ENCODE measurements at places on chromosomes 7 and 10.

DNA sequence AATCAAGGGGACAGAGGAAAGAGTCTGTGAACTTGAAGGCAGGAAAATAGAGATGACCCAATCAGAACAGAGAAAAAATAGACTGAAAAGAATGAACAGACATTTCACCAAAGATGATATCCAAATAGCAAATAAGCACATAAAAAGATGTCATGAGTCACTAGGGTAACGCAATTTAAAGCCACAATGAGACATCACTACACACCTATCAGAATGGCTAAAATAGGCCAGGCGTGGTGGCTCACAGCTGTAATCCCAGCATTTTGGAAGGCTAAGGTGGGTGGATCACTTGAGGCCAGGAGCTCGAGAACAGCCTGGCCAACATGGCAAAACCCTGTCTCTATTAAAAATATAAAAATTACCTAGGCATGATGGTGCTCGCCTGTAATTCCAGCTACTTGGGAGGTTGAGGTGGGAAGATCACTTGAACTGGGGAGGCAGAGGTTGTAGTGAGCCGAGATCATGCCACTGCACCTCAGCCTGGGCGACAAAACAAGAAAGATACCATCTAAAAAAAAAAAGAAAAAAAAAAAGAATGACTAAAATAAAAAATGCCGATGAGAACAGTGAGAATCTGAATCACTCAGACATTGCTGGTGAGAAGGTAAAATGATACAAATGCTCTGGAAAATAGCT is 100.9 kb downstream of the LHPP start:
- no peak for DNase-seq

DNA sequence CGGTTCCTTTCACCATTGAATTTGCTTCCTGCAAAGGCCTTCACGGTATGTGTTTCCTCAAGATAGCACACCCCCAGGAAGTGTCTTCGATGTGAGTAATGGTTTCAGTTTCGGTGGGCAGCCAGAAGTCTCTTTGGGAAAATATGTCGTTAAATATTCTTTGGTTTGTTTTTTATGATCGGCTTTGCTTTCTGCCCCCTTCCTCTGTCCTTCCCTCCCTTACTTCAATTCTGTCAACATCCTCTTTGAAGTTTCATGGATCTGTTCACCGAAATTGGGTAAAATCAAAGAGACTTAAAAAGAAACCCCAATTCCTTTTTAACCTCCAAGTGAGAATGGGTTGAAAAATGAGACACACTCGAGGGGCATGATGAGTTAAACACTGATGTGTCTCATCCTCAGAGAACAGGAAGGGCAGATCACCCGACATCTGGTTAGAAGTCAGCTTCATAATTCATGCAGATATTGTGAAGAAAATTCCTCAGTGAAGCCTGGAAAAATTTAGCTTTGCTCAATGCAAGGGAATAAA is 170.8 kb upstream of the HABP2 start:
- DNase-seq = no peak

- DNase-seq = no peak
These were observed 727.9 kb upstream of the KCND2 start for GRCh38 chr7:119545118-119545517.

GRCh38 chr7:39825401-39825980 is 124.6 kb upstream of the CDK13 start:
- DNase-seq = no peak

- no peak for DNase-seq
These were observed 319.0 kb upstream of the NPSR1 start for GRCh38 chr7:34338961-34339526.

GRCh38 chr10:101293007-101293723 is 60.8 kb upstream of the BTRC start:
- DNase-seq = no peak

DNA sequence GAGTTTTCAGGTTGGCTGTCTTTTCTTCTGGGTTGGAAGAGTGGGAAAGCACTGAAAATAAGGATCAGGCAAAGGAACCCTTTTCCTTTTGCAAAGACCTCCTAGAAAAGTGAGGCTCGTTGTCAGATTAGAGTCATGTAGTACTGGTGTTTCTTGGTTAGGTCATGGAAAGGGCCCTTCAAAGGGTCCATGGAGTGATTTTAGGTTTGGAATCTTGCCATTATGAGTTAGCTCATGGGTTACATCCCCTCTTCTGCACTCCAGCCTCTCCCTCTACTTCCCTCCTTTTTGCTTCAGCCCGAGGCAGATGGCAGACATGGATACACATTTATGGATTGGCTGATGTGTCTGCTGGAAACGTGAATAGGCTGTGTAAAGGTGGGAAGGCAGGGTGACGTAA is 47.0 kb downstream of the CREB5 start:
- DNase-seq = no peak

DNA sequence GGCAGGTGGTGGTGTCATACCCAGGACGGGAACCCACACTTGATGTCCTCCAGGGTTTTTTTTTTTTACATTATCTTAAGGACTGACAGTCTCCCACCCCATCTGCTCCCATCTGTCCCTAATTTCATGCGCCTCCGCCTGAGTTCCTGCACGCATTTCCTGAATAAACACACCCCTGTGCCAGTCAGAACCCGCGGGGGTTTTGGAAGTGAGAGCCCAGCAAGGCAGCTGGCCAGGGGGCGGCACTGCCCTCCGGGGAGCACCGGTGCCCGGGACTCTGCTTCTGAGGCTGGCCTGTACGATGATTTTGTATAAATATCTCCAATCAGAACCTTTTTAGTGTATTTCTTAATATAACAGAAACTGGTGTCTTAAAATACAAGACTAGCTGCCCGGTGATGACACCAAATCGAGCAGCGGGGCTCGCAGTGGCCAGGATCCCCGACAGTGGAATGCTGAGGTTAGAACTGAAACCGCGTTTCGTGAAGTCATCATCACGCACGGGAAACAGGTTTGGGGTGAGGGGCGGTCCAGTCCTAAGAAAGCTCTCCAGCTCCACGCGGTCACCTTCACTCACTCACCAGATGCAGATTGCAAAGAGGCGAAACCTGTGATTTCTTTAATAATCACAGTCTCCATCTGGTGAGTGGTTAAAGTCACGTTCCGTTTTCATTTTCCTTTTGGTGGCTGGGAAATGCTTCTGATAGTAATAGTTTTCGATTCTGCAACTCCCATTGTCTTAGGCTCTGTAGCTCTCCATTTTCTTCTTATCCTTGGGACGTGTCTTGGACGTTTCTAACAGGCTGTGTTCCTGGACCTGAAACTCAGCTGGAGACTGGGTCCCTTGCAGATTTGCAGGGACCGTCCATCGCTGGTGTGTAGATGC is 19.7 kb downstream of the BNIP3 start:
- DNase-seq = no peak

DNA sequence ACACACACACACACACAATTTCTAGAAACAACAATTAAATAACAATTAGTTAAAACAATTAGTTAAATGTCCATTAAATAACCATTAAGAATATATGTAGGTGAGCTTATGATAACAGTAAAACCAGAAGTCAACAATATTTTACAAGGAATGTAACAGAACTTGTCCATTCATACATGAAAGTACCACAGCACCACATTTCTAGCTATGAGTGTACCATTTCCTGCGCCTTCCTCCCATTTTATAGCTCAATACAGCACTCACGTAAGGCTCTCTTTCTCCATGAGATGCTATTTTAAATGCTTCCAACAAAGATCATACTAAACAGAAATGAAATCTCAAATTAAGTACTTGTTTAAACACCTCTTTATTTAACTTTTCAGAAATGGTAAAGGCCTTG is 367.3 kb upstream of the ZWINT start:
- DNase-seq = no peak

- no peak for DNase-seq
These were observed 140.2 kb downstream of the LCOR start for GRCh38 chr10:96972264-96972663.

DNA sequence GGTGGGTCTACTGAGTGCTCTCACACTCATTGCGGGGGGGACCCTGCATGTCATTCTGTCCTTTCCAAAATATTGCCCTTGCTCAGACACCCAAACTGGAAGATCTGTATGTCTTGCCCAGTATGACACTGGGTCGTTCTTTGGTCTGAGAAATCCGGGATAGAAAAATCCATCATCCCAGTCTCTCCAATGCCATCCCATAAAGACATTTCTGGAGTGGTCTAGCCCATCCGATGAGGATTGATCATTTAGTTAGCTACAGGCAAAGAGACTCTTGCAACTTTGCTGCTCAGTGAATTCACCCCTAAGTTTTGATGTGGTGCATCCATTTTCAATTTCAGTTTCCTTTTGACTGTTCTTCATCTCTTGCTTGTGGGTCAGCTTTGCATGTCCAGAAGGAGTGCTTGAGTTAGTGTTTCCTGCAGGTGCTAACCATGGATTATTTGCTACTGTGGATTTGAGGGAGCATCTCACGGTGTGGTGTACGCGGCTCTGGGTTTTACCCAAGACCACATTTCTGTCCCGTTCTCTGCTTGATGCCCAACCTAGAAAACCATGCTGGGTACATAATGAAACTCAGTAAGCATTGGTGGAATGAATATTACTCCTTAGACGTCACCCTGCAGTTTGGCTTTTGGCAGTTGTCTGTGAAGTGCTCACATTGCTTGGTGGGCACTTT is 247.0 kb upstream of the MKI67 start:
- no peak for DNase-seq

DNA sequence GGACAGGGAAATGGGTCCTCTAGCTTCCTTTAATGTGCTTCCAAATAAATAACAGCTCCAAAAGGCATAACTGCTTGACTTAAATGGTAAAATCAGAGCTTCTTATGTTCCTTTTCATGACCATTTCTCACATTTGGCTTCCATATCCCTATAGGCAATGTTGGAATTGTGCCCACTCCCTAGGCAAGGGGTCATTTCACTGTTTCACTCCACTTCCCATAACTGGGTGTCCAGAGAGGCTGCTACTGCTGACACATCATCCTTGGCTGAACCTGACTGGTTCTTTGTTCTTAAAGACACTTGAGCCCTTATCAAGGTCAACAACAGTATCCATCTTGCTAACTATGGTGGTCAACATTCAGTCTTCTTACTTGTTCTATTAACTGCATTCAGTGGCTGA is 37.1 kb downstream of the PRTFDC1 start:
- DNase-seq = no peak

DNA sequence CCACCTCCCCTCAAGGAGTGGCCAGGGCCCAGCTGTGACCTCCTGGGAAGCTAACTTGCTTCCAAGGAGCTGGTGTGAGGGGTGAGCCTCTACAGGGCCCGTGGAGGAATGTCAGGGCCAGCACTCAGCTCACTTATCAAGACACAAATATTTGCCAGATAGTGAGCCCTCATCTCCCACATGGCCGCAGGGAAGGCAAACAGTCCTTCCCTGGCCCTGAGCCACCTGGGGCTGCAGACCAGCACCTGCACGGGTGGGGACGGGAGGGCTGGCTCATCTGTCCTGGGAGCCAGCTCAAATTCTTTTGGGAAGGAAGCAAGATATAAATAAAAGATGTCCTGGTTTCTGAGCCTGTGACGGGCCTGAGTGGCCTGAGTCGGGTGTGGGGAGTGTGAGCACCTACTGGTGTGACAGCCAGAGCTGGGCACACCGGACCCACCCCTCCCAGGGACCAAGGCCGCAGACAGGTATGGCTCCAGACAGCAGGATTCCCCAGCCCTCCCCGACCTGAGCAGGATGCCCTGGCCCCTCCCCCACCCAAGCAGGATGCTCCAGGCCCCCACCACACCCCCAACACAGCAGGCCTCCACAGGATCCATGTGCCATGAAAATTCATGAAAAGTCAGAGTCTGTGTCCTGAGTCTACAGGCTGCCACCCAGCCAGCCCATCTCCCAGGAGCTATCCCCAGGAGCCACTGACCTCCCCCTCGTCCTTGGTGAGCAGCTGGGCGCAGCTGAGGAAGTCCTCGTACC is 148.0 kb downstream of the MAPK8 start:
- DNase-seq = no peak

- DNase-seq = no peak
These were observed 28.6 kb downstream of the SORBS1 start for GRCh38 chr10:95532536-95532935.

GRCh38 chr10:30940256-30940655 is 91.4 kb downstream of the ZNF438 start:
- DNase-seq = no peak

DNA sequence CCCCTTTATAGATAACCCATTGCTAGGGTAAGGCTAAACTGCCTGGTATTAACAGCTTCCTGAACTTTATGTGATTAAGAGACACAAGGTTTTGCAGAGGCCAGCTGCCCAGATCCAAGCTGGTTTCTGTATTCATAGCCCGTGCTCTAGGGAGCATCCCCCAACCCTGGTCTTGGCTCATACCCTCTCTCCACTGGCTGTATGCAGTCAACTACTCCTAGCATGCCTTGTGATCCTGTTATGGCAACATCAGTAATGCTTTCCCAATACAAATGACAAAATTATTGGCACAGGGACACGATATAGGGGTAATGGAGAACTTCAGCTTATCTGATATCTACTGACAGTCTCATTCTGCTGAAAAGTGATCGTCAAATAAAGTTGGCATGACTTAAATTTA is 202.8 kb upstream of the MKLN1 start:
- no peak for DNase-seq

DNA sequence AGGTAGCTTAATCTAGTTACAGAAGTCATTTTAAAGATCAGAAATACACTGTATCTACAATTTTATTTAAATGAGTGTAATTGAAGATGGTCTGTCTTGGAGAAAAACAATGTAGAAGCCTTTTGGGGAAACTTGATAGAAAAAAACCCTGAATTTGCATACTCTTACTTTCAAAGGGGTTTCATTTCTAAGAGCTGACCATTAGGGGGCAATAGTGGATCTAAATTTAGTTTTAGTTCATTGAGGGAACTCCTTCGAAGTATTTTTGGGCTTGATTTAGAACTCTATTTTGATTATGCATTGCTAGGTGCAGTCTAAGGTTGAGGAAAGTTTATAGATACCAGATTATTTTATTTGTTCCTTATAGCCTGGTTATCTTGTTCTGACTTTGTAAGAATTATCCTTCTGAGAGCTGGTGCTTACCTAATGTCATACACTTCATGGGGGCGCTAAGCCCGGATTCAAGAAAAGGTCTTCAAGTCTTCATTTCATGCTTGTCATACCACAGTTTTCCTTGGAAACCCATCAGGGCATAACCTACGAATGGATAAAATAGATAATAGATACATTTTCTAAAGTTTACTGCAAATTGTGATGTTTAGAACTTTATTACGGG is 69.1 kb upstream of the MXI1 start:
- no peak for DNase-seq

GRCh38 chr7:158830211-158830723 is 958 bp upstream of the ESYT2 start:
- no peak for DNase-seq

- DNase-seq = no peak
These were observed 80.9 kb downstream of the SORBS1 start for GRCh38 chr10:95480102-95480900.

All from stimulated activated CD4-positive, alpha-beta T cell treated with anti-CD3 and anti-CD28 coated beads, TNF-alpha, amount 100 ng/mL, for 48 hours (primary cell).